ENCODE measurements at places on chromosomes 12 and 14.

DNA sequence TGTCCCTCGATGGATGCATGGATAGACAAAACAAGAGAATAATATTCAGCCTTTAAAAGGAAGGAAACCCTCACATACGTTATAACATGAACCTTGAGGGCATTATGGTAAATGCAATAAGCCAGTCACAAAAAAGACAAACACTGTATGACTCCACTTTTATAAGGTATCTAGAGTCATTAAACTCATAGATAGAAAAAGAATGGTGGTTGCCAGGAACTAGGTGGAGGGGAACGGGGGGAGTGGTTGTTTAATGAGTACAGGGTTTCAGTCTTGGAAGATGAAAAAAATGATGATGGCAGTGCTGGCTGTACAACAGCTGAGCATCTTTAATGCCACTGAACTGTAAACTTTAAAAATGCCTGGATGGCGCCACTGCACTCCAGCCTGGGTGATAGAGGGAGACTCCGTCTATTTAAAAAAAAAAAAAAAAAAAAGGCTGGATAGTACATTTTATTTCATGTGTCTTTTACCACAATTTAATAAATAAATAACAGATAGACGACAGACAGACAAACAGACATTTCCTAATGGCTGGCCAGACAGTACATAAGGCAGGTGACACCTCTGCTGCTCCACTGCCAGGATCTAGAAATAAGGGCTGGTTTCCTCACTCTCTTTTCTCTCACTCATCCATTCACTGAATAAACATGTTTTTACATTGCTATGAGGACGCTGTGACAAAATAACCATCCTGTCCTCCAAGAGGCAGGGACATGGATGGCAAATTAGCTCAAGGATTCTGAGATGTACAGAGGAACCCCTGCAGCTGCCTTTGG lies 118.8 kb downstream of the FOXN3 start:
- no peak for DNase-seq

DNA sequence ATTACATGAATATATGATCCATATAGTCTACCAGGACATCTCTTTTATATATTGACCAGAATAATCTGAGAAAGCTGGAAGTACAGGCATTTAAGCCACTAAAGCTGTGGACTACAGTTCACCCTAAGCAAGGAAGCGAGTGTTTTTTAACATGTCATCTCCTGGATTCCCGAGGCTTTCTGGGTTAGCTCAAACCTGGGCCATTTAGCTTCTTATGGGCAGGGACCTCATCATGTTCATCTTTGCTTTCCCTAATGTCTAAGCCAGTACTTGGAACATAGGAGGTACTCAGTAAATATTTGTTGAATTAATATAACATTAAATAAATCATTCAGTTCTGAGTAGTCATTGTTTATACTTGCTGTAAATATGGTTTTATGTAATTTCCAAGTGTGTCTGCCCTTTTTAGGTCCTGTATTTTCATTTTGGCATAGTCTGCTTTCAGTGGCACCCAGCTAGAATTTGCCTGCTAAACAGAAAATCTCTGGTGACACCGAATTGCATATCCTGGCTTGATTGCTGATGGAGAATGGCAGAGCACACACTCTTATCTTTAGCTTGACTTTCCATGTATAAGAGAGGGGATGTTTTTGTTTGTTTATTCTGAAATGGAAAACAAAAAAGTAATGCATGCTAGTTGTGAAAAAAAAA lies 344.5 kb downstream of the ZFP36L1 start:
- DNase-seq: no peak

DNA sequence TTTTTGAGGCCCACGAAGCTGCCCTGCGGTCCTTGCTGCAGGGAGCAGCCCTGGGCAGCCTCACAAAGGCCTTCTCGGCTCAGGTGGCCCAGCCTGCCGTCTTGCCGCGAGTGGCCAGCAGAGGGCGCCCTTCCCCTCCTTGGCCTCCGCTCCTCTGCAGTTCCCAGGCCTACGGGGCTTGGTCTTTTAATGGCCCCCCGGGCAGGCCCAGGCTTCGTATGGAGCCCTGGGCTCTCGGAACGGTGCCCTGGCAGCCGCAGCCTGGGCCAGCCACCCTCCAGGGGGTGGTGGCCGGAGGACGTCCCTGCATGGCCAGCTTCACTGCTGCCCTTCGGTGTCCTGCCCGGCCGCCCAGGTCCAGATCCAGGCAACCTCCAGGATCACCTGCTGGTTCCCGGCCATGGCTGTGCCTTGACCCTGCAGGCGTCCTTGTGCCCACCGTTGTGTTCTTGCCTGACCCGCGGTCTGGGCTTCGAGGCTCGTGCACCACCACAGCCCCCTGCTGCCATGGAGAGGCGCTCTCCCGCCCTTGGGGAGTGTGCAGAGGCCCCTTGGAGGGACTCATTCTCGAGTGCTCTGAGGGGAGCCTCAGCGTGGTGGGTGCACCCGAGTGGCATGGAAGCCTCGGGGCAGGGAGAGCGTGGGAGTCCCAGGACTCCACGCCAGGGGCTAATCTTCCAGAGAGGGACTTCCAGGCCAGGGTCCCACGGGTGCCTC lies 9.4 kb downstream of the ASPG start:
- DNase-seq: peak; percentile 54

GRCh38 chr12:54160769-54161480 lies 27.9 kb downstream of the SMUG1 start:
- no peak for DNase-seq

DNA sequence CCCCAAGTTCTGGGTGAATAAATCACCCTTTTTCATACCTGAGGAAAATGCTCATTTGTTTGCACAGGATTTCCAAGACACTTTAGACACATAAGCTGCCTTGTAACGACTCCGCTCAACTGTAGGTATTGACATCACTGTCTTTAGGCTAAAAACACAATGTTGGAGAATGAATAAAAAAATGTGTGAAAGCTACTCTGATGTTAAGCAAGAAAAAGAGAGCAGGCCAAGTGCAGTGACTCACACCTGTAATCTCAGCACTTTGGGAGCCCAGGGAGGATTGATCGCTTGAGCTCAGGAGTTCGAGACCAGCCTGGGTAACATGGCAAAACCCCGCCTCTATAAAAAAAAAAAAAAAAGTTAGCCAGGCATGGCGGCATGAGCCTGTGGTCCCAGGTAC lies 11.1 kb upstream of the CIPC start:
- no peak for DNase-seq

GRCh38 chr12:6229224-6230218 lies 29.3 kb downstream of the CD9 start:
- DNase-seq: no peak

DNA sequence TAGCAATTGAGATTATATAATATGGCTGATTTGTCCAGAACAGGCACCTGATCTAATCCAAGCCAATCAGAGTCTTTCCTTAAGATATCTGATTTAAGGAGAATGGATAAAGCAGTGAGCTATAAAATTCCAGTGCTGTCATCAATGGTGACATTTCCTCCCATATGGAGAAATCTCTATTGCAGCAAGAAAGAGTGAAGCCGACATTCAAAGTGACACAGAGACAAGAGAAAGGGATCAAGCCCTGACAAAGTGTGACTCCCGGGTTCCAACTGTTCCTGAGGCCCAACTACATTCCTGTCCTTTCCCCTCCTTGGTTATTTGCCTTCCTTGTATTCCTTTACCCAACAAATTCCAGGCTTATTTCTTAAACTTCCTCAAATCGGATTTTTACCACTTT lies 430.0 kb upstream of the SOX5 start:
- no peak for DNase-seq

DNA sequence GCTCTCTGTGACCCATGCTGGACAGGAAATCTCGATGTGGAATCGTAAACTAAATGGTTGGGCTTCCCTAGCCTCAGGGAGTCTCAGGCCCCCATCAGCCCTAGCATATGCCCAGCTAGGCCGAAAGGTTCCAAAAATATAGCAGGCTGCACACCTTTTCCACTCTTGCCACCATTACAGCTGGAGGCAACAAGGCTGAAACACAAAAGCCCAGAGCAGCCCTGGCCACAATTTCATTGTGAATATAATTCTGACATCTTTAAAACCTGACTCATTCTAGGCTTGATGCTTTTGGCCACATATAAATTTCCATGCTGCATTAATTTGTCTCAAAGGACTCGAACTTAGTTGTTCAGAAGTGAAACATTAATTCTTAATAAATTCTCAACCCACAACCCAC lies 382.2 kb downstream of the GRIN2B start:
- DNase-seq: no peak

- DNase-seq: no peak
Observed at GRCh38 chr12:49296836-49297694, 2.1 kb downstream of the PRPH start.

GRCh38 chr14:51093371-51094281 lies 1.3 kb downstream of the TRIM9 start:
- peak; percentile 22 for DNase-seq

GRCh38 chr14:60658909-60659585 lies 9.8 kb upstream of the SIX1 start:
- no peak for DNase-seq

DNA sequence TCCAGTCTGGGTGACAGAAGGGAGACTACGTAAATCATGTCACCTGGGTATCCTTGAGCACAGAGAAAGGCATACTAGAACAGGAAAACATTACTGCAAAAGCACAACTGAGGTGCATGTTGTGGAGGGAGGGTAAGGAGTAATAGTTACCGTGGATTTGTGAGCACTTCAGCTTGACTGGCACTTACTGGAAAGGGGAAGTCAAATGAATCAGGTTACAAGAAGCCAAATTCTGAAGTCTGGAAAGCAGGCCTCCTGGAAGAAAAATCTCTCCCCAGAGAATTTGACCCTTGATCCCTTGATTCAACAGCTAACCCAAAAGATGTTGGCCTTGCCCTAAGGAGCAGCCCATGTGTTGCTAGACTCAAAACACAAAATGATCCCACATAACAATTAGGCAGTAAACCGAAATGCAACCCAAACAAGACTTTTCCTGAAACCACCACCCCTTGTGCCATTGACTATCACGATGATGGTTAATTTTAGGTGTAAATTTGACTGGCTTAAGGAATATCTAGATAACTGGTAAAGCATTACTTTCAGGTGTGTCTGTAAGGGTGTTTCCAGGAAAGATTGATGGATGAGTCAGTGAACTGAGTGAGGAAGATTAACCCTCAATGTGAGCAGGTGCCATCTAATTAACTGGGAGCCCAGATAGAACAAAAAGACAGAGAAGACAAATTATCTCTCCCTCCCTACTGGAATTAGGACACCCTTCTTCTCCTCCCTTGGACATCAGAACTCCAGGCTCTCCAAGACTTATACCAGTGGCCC lies 108.8 kb downstream of the SLC25A21 start:
- no peak for DNase-seq

- DNase-seq: no peak
Observed at GRCh38 chr12:111201036-111201435, 167.9 kb downstream of the PHETA1 start.

DNA sequence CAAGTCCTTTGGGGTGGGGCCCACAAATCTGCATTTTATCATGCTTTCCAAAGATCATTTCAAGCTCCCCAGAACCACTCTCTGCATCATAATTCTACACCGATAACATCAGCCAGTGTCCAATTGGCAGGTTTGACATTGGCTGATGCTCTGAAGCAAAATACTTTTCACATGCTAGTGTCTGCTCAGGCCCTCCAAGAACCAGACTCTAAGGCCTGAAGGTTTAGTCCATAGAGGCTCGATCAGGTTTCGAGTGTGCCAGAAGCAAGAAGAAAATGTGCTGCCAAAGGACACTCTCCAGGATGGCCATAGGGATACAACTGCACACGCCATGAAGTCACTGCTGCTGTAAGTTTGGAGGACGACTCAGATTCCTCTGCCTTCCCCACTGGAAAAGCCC lies 280.3 kb downstream of the KSR2 start:
- no peak for DNase-seq

GRCh38 chr12:115866909-115867525 lies 410.5 kb downstream of the MED13L start:
- no peak for DNase-seq

DNA sequence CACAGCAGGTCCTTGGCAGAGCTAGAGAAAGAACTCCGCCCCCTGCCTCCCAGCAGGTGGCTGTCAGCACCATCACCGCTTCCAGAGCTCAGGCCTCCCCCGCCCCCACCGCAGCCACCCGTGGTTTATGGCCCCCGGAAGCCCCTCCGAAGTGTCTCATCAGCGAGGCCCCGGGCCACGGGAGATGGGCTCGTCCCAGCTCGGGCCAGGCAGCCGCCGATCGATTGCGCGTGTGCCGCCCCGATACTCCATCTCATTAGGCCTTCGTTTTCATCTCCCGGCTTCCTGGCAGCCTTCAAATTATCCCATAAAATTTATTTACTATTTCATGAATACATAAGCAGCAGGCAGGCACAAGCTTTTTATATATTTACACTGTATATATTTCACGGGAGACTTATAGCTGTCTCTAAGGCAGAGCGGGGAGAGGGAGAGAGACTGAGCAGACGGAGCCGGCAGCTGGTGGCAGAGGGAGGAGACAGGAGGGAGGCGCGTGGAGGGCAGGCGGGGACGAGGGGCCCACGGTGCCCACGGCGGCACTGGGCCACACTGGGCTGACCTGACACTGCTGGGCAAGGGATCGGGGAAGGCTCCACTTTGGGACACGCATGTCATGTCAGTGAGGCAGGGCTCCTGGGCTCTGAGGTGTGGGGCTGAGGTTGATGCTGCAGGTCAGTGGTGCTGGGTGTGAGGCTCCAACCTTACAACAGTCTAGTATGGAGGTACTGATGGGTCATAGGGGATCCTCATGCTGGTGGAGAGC lies 241.2 kb downstream of the RBM19 start:
- no peak for DNase-seq
